ENCODE measurements at places on chromosomes 13 and 19. TPM values are rescaled to one million over a fixed set of nuclear protein-coding genes. Genes with fewer than 3 reads are reported as not detected.

DNA sequence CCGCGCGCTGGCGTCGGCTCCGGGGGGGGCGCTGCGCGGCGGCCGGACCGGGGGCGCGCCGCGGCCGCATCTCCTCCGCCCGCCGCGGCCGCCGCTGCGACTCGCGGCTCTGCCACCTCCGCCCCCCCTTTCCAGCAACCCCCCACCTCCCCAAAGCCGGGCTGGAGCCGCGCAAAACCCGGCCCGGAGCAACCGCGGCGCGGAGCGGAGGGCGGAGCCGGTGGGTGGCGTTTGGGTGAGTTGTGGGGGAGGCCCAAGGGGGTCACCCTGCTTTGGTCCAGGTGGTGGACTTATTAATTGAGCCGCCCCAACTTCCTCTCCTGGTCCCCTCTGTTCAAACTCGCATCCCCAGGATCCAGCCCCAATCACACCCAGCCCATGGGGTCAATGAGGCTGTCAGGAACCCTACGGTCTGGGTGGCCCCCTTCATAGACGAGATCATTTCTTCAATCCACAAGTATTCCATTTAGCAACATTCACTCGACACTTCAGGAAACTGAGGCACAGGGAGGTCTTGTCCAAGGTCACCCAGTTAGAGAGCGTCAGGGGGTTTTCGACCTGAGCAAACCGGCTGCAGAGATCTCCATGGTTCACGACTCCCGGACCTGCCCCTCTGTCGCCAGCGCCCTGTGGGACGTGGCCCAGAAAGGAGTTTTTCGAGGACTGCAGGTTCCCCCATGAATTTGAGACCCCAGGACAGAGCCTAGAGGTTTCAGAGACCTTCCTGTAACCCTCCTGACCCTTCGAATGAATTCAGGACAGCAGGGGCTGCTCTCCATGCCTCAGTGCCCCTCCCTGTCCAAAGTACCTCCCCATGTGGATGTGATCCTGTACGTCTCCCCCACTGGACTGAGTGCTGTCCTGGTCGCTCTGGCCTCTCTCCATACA lies 22.4 kb upstream of the SEMA6B start:
- ATAC-seq: peak; percentile 56

GRCh38 chr19:9621156-9622037 lies at the start of gene ZNF561:
TSS of gene ZNF561 (minus strand) at chr19:9621232. CDS start at chr19:9619456, 1,776 bp downstream.
- ATAC-seq: peak; percentile 94

DNA sequence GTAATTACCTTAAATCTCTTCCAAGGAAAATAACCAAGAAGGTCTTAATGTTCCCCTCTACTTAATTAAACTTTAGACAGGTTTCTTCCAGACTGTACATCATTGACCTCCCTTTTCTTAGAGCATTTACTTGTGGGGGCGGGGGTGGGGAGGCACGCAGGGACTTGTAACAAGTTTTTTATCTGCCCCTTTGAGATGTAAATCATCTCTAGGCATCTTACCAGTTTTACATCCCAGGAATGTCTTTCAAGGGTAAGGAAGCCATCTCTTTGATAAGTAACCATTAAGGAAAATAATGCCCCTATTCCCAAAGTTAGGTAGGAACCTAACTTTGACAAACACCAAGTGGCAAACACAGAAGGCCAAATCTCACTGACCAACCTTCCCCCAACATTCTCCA lies 528.6 kb downstream of the SUCLA2 start:
- ATAC-seq: no peak

DNA sequence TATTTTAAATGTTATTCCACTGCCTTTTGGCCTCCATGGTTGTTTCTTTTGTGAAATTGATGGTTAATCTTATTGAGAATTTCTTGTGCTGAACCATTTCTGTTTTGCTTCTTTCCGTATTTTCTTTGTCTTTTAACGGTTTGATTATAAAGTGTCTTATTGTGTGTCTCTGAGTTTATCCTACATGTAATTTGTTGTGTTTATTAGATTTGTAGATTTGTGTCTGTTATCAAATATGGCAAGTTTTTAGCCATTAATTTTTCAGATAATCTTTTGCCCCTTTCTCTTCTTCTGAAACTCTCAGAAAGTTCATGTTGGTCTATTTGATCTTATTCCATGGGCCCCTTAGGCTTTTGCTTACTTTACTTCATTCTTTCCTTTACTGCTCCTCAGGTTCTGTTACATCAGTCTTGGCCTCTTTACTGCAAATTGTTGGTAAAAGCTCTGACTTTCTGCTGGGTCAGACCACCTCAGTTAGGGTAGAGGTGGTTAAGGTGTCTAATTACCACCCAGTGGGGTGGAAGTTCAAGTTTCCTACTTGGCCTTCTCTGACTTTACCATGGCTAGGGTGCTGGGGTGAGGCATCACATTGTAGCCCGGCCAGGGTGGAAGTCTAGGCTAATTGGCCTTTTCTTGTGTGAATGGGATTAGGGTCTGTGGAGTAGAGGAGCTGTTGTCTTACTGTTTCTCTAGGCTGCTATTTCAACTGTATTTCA lies 58.3 kb downstream of the ZMYM2 start:
- no peak for ATAC-seq

- ATAC-seq: peak; percentile 31
Observed at GRCh38 chr19:1066748-1067340, at the start of gene ARHGAP45. TSS of gene ARHGAP45 (plus strand) at chr19:1067167. CDS start at chr19:1067406, 239 bp downstream.

- peak; percentile 9 for ATAC-seq
Observed at GRCh38 chr13:35857769-35858168, 273.4 kb downstream of the DCLK1 start.

DNA sequence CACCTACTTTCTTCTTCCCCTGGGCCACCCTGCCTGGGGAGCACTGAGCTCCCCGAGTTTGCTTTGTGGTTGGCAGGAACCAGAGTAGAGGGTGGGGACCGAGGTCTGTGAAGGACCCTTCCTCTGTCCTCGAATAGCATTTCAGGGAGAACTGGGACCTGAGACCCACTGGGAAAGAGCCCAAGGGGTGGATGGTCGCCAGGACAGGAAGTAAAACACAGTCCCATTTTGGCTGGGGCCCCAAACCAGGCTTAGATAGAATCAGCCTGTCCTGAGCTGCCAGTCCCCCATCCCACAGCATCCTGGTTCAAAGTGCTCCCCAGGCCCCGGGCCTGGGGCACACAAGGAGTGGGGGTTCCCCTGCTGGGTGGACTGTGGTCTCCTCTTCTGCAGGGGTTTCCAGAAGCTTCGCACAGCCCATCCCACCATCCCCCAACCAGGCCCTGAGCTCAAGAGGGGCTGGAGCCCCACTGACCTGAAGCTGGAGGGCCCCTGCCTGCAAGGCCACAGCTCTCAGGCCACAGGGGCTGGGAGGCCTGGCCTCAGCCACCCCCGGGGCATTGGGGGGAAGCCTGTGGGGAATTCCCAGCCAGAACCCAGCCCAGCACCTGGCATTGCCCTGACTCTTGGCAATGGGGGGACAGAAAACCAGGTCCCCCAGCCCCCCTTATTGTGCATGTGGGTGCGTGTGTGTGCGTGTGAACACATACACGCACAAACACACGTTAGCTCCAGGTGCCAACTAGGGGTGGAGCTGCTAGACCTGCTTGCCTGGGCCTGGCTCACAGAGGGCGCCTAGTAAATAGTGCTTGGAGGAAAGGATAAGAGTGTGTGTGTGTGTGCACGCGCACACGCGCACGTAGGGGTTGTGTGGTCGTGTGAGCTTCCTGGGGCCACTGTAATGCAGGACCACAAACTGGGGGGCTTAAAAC lies 995 bp upstream of the MKNK2 start:
- ATAC-seq: no peak

GRCh38 chr13:95100525-95101433 lies 200.5 kb downstream of the ABCC4 start:
- peak; percentile 88 for ATAC-seq

DNA sequence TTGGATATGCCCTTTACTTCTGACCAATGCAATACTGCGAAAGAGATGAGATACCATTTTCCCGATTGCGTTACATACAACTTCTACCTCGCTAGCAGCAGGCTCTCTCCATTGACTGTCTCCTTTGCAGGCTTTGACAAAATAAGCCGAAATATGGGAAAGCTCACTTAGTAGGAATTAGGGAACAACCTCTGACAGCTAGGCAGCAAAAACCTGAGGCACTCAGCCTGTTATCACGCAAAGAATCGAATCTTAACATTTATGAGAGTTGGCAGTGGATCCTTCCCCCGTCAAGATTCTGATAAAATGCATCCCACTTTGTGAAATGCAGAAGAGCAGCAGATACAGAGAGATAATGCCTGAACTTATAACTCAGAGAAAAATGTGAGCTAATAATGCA lies 1379.5 kb upstream of the PCDH9 start:
- ATAC-seq: no peak

Gene KIR2DL1
- 0.24 TPM for total RNA-seq

Gene JAK3
- total RNA-seq: 1.4 TPM

Gene MCF2L
- 35.4 TPM for total RNA-seq

Gene TCF3
- total RNA-seq: 53.6 TPM

Data from motor neuron (in vitro differentiated cells).